ENCODE measurements at places on chromosomes 2 and 18. TPM values are rescaled to one million over a fixed set of nuclear protein-coding genes. Genes with fewer than 3 reads are reported as not detected.
A peak's percentile ranks its signal among the peaks of the same experiment; 100 is the strongest.

Gene LRP1B
- total RNA-seq, result 53.0 TPM

Gene GNLY
- 0.63 TPM for total RNA-seq

Gene RBBP8
- total RNA-seq, result 29.2 TPM

Gene CIDEA
- not detected for total RNA-seq

Gene SERPINB10
- total RNA-seq, result not detected

Gene SLC9A2
- total RNA-seq, result 0.33 TPM

Gene CD8A
- total RNA-seq, result 1.9 TPM

Gene CPLX4
- total RNA-seq, result not detected

Gene REG3G
- not detected for total RNA-seq

GRCh38 chr2:69601179-69601612, 42.3 kb downstream of the AAK1 start:
- no peak for DNase-seq

DNA sequence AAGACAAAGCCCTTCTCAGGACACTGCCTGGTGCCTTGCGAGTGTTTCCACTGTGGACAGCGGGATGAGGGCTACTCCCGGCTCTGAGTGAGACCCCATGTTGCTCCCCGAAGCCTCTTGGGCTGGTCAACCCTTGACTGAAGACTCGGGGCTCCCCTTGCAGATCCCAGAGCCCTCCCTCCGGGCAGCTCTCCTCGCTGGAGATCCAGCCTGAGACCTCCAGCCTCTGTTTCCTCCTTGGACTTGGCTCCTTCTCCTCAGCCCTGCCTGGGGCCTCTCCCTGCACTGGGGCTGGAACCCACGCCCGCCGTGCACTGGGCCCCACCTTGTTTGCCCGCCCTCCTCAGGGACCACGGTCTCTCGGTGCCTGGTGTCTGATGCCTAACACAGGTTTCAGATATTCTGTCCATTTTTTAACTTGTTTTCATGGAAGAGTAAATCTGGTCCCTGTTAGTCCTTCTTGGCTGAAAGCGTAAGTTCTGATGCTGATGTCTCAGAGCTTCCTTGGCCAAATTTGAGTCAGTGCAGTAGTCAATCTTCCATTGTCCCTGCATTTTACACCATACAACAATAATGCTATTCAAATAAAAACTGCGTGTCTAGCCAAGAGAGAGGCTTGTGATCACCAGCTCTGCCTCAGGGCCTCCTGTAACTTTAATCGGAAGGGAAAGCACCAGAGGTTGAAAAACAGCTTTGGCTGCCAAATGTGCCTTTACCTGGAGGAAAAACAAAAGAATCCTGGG, 139.3 kb upstream of the CTDP1 start:
- no peak for DNase-seq

DNA sequence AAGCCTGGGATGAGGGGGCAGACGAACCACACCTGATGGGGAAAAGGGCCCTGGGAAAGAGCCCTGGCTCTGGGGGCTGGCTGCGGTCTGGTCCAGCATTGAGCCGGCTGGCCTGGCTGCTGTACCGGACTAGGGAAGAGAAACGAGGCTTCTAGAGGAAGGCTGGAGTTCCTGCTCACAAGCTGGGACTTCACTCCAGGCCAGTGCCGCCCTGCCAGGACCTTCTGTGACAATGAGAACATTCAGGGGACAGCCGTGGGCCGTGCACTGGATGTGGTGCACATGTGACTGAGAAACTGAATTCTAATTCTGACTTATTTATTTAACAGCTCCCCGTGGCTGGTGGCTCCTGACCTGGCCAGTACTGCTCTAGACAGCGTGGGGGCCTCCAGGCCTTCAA, 269.3 kb downstream of the HDAC4 start:
- DNase-seq, result no peak

DNA sequence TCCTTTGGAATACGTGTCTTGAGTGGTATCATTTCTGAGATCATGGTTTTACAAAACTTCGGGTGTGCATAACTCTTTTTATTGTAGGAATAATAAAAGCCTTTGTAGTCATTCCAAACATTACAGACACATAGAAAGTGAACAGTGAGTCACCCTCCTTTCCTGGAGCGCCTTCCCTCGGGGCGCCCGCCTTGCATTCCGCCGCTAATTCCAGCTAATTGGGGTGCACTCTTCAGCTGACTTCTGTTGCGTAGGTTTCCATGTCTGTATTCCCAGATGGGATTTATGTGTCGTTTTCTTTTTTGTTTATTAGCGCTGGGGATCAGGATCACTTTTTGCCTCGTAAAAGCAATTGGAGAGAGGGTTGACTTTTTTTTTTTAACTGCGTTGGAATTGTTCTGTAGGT, 18.7 kb downstream of the SH3BP4 start:
- no peak for DNase-seq

DNA sequence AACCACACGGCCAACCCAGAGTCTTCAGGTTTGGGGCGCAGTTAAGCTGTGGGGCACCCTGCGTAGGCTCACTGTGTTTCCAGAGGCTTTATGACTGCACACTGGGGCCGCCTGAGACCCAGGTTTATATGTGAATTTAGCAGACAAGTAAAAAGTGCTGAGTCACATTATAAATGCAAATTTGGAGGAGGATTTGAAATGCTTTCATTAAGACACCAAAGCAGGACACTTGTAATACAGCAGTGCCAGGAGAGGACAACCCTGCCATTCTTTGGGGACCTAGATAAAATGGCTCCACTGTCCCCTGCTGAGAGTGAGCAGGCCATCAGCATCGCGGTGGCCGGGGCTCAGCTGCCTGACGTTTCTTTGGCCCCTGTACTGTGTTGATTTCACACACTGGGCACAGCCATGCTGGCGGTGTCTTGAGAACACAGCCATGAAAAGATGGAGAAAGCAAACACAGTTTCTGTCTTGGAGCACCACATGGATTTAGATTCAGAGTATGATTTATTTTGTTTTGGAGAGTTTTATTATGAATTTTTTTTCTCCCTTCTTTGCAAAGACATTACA, 10.2 kb downstream of the ACKR3 start:
- peak; percentile 23 for DNase-seq

DNA sequence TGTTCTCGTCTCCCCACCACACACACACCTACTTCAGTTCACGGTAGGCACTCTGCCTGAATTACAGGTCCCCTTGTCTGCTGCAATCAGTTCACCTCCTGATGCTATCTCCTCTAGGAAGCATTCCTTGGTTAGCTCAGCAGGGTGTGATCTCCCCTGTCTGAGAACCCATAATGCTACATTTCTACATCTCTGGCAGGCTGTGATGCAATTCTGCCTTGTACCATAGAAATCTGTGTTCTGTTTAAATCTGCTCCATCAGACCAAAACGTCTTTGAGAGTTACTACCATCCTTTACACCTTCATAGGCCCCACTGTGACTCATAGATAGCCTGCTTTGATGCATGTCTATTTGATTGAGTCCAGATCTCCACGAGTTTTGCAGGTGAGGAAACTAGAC, 103.9 kb downstream of the TTC32 start:
- no peak for DNase-seq

DNA sequence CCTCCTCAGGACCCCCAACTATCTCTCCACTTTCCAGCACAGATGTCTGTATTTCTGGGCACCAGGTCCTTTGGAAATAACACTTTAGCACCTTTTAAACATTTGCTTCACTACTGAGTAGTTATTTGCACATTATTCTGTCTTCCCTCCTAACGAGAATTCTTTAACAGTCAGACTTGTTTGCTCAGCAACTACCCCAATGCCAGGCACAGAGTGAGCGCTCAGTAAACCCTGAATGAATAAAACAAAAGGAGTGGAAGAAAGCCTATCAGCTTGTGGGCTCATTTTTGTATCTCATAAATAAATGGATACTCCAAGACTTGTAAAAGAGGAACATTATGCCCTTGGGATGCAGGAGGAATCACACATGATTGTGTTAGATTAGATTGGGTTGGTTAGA, 450.4 kb downstream of the TGIF1 start:
- DNase-seq, result no peak

DNA sequence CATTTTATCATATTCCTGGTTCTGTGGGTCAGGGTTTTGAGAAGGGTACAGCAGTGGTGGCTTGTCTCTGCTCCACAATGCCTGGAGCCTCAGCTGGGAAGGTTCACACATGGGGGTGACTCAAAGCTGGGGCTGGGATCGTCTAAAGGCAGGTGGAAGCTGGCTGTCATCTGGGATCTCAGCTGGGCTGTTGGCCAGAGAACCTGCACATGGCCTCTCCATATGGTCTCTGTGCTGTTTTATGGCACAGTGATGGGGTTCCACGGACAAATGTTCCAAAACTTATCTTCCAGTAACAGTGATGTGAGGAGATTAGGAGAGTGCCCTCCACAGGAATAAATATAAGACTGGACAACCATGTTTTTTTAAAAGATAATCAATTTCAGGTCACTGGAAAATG, 191.4 kb downstream of the SS18 start:
- DNase-seq, result no peak

- no peak for DNase-seq
Observed at GRCh38 chr18:47415881-47416280, 164.4 kb upstream of the SKOR2 start.

- DNase-seq, result no peak
Observed at GRCh38 chr2:66322506-66323260, 112.2 kb upstream of the MEIS1 start.

- no peak for DNase-seq
Observed at GRCh38 chr2:139631966-139632365, 851.8 kb upstream of the NXPH2 start.

Measured in thyroid gland (tissue), 4 donors.